Putamen (tissue), 1 donor: ENCODE measurements at places on chromosomes 3 and 15.

GRCh38 chr3:127590282-127590592 lies 296 bp downstream of the TPRA1 start:
- DNase-seq, result no peak

DNA sequence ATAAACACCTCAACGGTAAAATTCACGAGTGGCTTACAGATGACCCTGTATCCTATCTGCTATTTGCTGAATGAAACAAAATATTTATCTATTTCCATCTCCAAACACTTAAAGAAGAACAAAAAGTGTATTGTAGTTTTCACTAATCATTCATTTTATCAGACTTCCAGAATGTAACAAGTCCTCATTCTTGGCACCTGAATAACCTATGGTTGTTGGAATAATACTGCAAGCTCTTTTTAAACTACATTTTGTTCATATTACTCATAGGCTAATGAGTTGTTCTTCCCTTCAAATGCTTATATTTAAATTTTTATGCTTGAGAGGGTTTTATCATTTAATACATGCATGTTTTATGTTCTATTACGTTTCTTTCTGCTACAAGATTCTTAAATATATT lies 1434.1 kb downstream of the SI start:
- no peak for DNase-seq

GRCh38 chr3:7307410-7307809 lies 446.5 kb downstream of the GRM7 start:
- peak; percentile 10 for DNase-seq

DNA sequence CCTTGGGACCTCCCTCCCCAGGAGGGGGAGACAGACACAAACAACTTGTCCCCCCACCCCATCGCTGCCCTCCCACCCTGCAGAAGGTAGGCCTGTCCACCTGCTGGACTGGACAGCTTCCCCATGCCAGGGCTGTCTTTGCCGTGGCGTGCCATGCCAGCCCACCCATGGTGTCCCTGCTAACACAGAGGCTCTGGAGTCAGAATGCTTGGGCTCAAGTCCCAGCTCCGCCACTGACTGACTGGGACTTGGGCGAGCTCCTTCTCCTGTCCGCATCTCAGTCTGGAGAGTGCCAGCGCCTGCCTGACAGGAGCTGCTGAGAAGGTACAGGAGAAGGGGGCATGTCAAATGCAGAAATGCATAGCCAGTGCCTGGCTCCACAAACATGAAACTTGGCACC lies 23.9 kb downstream of the WNT7A start:
- no peak for DNase-seq

GRCh38 chr15:56251315-56252095 lies 7.8 kb upstream of the RFX7 start:
- DNase-seq, result no peak

GRCh38 chr3:178823150-178823549 lies 248.5 kb downstream of the ZMAT3 start:
- no peak for DNase-seq

GRCh38 chr15:38758043-38758442 lies 193.4 kb upstream of the RASGRP1 start:
- DNase-seq, result no peak

DNA sequence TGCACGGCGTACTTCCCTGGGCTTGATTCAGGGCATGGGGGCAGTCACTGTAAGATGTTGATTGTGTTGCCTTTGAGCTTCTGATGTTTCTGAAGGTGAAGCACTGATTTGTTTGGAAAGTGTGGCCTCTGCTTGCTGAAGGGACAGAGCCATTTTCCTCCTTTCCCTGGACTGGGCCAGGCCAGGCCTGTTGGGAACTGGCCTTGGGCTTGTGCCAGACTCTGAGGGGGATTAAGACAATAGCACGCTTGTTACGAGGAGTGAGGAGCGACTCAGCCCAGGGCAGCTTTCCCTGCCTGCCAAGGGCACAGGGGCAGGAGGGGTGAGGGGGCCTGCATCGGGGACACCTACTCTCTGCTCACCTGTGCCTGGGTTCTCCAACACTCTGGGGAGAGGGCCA lies 42.9 kb downstream of the LINGO1 start:
- peak; percentile 93 for DNase-seq

DNA sequence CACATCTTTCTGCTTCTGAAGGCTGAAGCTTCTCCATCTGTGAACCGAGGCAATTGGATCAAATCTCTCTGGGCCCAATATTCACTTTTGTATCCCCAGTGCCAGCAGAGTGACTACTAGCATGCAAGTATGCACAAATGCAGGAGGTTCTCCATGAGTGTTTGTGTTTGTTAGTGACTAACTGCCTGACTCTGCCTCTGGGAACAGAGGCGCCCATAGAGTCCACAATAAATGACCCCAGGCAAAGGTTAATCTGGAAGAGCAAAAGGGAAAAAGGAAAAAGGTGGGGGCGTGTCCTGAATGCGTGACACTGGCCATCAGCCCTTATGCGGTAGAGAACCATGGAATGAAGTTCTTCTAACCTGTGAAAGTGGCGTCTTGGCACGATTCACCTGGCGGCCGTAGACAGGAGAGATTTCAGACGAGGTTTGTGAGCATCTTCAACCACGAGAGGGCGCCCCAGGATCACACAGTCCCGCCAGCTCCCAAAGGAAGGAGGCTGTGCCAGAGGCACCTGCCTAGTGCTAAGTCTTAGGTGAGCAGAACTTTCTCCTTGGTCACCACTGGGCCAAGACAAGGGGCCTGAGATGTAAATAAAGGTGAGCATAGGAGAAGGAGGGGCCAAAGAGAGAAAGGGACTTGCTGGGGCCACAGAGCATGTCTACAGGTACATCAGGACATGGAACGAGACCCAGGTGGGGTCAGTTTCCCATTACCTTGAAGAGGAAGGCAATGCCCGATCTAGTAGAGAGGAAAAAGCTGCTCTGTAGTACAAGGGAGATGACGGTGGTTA lies 44.2 kb downstream of the RBPMS2 start:
- peak; percentile 68 for DNase-seq

- DNase-seq, result no peak
These were observed 33.9 kb upstream of the GPR160 start for GRCh38 chr3:170003881-170004356.

DNA sequence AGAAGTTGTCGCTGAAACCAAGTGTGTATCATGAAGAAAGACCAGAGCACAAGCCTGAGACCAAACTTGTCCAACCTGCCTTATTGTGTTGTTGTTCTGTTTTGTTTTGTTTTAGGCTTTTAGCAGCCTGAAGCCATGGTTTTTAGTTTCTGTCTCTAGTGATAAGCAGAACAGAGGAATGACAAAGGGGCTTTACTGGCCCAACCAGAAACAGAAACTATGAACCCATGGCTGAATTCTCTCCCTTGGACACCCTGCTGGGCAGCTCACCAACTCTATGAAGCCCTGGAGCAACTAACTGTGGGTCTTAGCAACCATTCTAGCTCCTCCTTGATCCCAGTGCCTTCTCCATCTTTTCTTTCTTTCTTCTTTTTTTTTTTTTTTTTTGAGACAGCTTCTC lies 30.3 kb downstream of the HCLS1 start:
- no peak for DNase-seq

DNA sequence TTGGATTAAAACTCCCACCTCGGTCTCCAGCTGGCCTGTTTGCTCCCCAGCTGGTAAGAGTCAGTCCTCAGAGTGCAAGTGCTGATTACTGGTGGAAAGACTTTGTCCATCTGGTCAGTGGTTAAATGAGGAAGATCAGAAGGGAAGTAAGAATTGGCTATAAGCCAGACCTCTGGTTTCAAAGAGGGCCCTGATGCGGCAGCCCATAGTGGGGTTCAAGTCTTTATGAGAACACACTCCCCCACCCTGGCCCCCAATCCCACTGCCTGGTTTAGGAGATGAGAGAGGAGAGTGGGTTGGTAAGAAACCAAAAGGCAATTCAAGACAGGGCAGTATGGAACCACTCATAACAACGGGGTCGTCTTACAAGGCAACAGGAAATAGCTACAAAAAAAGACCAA lies 65.0 kb downstream of the FRMD4B start:
- peak; percentile 61 for DNase-seq

DNA sequence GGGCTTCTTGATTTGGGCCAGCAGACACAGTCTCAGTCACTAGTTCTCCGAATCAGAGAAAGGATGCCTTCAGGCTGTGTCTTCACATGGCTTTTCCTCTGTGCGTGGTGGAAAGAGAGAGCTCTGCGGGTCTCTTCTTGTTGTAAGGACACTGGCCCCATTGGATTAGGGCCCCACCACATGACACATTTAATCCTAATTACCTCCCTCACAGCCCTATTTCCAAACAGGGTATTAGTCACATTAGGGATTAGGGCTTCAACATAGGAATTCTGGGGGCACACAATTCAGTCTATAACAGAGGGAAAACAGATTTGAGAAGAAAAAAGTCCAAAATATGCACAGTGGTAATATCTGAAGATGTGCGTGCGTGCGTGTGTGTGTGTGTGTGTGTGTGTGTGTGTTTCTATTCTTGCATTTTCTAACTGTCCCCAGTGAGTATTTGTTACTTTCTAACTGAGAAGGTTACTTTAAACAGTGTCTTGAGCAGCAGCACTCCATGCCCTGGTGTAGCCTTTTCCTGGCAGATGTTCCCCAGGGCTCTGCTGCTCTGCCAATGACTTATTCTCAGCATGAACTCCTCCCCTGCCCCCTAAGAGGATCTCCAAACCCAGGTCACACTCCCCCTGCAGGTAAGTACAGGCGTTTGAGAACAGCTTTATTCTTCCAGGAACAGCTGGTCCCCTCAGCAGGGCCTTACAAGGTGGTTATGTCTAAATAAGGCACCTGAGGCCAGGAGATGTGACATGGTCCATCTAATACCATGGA lies 72.9 kb downstream of the RPL39L start:
- no peak for DNase-seq

DNA sequence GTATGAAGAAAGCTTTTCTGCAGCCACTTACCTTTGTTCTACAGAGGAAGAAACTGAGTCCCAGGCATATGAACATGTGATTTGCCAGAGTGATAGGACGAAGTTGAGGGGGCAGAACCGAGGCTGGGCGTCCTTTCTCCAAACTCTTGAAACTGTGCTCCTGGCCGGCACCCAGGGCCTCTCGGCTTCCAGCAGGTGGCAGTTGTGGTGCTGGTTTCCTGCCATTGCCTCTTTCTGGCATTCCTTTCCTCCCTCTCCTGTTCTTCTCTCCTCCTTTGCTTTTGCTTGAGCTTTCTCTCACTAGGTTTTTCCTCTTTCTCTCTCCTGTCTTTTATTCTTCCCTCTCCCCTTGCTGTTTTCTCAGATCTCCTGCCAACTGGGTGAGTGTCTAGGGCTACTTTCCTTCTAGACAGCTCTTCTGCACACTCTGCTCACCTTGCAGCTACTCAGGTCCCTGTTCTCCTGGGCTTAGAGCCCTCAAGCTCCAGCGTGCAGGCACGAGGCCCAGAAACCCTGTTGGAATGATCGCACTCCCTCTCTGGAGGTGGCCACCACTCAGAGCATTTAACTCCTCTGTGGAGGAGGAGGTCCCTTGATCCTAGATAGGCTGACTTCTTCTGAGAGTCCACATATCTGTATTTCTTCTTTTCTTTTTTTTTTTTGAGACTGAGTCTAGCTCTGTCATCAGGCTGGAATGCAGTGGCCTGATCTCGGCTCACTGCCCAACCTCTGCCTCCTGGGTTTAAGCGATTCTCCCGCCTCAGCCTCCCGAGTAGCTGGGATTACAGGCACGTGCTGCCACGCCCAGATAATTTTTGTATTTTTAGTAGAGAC lies 26.2 kb downstream of the TRAK1 start:
- no peak for DNase-seq

DNA sequence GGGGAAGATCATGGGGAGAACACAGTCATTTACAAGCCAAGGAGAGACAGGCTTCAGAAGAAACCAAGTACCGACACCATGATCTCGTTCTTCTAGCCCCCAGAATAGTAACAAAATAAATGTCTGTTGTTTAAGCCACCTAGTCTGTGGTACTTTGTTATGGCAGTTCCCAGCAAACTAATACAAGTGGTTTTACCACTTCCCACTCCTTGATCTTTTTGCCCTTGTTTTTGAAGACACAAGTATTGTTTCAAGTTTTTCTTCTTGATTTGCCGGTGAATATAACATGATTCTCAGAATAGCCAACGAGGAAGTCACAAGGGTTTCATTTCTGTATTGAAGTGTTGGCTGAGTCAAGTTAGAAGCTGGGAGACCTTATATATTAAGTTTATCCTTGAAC lies 220.3 kb downstream of the SOX2 start:
- DNase-seq, result no peak

DNA sequence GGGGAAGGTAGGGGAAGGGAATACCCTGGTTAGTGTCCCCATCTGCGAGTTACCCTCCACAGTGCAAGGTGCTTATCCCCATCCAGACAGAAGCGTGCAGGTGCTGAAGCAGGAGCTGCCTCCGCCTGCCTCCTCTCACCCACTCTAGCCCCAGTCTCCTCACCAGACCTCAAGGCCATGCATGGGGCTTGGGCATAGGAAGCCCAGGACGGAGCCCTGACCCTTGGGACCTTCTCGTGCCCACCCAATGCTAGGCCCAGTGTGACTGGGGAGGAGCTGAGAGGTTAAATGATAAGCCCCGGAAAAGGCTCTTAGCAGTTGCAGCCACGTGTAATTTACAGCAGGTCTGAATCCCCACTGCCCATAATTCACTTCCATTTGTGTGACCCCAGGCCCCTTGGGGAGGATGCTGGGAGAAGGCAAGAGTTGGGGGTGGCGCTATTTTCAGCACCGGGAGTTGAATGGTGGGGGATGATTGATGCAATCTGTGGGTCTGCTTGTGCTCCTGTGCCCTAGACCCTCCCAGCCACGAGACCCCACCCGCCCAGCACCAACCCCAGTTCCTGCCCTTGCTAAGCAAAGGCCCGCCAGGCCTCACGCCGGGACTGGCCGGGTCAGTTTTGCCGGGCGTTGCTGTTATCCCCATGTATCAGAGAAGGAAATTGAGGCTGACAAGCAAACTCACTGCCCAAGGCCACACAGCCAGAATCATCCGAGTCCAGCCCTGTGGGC lies 14.5 kb upstream of the PLXND1 start:
- no peak for DNase-seq

DNA sequence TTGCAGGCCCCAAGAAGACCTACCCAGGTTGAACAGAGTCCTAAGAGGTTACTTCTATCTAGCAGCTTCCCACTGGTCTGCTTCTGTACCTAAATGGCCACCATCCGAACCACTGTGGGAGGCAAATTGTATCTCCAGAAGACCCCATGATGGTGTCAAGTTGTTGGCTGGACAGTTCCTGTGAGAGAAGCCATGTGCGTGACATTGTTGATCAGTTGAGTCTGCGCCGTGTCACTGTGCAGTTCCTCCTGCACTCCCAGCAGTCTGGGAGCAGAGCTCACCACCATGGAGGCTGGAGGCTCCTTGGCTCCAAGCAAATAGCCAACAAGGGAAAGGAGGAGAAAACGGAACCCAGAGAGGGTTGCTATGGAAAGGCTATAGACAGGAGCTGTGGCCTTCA lies 7.5 kb upstream of the CYP1A1 start:
- no peak for DNase-seq

- DNase-seq, result no peak
These were observed 60.9 kb downstream of the SLC9C1 start for GRCh38 chr3:112233083-112233482.
